NCI-H1436 treated with DMSO at 0.1 percent for 48 hours (cell line): ENCODE measurements at places on chromosomes 13 and 19.

DNA sequence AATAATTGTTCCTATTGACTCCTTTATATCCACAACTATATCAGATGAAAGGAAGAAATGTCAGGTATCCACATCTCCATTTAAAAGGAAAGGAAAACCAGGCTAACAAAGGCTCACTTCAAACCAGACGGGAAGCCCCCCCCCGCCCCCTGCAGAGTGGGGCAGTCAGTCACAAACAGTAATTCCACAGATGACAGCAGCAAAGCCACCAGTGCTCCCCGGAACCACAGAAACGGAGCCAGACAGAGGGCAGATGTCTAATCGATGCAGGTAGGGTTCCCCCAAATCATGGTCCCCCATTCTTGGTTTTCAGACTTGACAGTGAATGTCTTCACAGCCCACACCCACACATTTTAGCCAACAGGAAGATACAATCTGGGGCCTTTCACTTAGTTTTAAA lies 100.8 kb downstream of the STK24 start:
- no peak for DNase-seq

DNA sequence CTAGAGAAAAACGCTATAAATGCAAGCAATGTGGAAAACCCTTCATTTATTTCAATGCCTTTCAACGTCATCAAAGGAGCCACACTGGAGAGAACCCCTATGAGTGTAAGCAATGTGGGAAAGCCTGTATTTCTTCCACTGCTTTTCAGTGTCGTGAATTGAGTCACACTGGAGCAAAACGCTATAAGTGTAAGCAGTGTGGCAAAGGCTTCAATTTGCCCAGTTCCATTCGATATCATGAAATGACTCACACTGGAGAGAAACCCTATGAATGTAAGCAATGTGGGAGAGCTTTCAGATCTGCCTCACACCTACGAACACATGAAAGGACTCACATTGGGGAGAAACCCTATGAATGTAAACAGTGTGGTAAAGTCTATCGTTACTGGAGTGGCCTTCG lies 27.4 kb downstream of the ZNF20 start:
- no peak for DNase-seq

DNA sequence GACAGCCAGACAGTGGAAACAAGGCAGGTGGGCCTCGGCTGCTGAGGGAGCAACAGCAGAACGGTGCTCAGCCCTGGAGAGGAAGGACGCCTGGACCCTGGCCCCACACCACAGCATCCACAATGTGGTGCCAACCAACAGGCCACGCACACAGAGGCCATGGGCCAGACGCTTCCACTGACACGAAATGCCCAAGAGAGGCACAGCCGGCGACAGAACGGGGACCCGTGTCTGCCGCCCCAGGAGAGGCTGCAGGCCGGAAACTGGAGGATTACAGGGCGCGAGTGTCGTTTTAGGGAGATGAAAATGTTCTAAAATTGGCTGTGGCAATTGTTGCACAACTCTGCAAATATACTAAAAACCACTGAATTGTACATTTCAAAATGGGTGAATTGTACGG lies 69.7 kb downstream of the RASA3 start:
- no peak for DNase-seq

- no peak for DNase-seq
Measured at GRCh38 chr13:57128909-57129308, 11.8 kb upstream of the PRR20A start.

- no peak for DNase-seq
Measured at GRCh38 chr13:111387026-111387871, 66.8 kb downstream of the TEX29 start.

DNA sequence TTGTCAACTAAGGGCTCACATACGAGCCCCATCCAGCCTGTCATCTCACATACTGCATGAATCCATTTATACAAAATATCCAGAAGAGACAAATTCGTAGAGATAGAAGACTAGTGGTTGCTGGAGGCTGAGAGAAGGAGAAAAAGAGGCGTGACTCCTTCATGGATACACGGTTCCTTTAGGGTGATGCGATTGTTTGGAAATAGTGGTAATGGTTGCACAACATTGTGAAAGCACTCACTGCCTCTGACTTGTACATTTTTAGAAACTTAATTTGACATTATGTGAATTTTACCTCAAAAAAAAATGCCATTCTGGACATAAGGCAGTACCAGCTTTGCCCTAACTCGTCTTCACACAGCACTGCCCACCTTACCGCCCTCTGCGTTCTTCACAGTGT lies 27.3 kb downstream of the IGFL1 start:
- DNase-seq, result no peak

DNA sequence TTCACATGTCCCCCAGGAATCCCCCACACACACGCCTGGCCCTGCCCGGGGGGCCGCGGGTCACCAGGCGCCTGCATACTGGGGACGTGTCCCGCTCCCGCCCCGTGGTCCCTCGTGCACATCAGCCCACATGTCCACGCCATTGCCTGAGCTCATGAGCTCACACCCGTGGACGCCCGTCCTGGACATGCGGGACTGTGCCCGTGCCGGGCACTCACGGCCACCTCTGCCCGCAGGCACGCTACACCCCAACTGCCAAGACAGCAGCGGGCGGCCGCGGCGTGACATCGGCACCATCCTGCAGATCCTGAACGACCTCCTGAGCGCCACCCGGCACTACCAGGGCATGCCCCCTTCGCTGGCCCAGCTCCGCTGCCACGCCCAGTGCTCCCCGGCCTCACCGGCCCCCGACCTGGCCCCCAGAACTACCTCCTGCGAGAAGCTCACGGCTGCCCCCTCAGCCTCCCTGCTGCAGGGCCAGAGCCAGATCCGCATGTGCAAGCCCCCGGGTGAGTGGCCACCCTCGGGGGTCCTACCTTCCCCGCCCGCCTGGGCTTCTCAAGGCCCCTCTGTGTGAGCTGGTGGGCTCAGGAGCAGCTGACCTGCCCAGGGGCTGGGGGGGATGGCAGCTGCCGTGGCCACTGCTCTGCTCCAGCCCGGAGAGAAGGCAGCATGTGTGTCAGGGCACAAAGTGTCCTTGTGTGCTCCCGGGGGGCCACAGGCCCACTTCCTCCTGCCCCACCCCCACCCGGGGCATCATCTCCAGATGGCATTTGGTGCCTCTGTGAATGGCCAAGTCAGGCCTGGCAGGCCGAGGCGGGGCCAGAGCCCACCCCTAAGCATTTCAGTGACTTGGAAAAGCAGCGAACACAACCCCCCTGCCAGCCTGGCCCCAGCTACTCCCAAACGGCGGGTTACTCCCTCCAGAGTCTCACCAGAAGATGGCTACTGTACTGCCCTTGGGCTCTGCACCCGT lies 7.1 kb downstream of the MIDN start:
- no peak for DNase-seq

DNA sequence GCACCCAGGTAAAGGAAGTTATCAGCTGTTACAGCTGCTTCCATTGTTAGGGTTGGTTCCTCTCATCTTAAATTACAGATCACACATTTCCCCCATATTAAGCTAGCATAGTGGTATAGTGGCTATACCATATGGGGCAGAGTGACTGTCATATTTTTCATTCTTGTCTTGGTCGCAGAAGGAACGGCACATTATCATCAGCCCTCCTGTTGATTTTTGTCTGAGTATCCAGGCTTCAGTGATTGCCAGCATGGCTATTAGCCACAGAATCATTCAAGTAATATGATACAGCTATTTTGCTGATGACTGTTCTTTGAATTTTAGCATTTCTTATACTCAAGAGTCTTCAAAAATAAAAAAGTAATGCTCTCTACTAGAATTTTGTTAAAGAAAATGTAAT lies 240.9 kb downstream of the LIG4 start:
- DNase-seq, result peak; percentile 19

- DNase-seq, result no peak
Measured at GRCh38 chr13:24642219-24642618, 38.0 kb upstream of the ATP12A start.

GRCh38 chr19:48985711-48986110 lies 7.4 kb downstream of the GYS1 start:
- DNase-seq, result no peak

DNA sequence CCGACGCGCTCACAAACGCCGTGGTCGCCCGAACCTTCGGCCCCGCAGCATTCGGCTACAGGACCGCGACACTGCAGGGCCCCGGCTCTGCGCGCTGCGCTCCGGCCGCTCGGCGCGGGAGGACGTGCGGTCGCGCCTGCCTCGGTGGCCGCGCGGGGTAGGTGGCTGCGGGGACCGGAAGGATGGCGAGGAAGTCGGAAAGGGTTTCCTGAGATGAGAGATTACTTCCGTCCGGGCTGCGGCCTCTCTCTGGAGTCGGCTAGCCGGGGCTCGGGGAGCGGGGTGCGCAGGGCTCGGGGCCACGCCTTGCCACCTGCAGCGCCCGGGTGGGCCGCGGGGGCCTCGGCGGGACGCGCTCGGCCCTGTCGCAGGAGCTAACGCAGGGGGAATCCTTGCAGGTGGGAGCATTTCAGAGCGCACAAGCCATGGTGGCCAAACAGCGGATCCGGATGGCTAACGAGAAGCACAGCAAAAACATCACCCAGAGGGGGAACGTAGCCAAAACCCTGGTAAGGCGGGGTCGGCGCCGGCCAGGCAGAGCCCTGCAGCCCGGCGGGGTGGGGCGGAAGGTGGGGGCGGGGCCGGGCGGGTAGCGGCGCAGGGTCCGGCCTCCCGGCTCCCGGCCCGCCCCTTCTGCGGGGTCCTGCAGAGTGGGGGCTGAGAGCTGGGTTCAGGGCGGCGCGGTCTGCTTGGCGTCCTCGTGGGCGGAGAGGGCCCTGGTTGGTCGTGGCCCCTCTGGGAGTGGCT lies at the start of gene SERP2:
SERP2 (plus strand) TSS at position 224 of the 747 bp plus-strand sequence; CDS start at position 426, 202 bp downstream.
- no peak for DNase-seq

- DNase-seq, result no peak
Measured at GRCh38 chr19:46475986-46476385, 4.6 kb upstream of the PNMA8A start.

GRCh38 chr13:72145383-72145782 lies 278.4 kb upstream of the DACH1 start:
- DNase-seq, result no peak

DNA sequence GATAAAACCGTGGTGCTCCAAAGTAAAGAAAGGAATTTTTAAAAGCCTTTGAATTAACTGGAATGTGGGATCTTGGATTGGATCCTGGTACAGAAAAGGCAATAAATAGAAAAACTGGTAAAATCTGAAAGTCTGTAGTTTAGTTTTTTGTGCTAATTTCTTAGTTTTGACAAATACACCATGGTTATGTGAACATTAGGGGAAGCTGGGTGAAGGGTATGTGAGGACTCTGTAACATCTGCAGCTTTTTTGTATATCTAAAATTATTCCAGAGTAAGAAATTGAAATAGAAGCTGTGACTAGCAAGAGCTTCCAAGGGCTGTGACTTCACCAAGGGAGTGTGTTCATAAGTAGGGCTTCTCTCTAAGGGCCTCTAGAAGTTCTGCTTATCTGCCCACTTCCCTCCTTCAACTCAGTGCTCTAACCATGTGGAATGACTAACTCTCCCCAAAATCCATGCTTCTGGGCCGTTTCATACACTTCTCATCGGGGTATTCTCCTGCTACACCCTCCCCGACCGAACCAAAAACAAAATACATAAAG lies 26.5 kb downstream of the ARHGAP35 start:
- DNase-seq, result no peak

DNA sequence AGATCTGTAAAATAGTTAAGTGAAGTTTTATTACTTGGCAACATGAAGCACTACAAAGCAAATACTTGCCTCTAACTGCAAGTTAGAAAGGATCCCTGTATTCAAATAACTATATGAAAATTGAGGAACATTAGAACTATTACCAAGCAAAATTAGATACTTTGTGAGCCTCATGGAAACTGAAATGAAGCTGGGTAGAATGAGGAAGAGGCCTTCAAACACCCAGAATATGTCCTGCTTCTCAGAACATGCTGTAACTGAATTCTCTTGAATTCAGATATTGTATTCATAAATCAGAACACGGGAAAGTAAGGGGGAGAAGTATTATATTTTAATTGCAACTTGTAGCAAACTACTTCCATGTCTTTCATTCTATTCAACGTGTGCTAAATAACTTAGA lies 947.9 kb downstream of the PCDH17 start:
- DNase-seq, result no peak

- no peak for DNase-seq
Measured at GRCh38 chr13:28117689-28118377, 17.5 kb upstream of the FLT3 start.

GRCh38 chr19:38774181-38774950 lies 1.0 kb upstream of the LGALS7 start:
- no peak for DNase-seq

- no peak for DNase-seq
Measured at GRCh38 chr13:64688893-64689677, 2541.1 kb downstream of the PCDH9 start.

- DNase-seq, result no peak
Measured at GRCh38 chr19:52211203-52211602, 21.4 kb downstream of the PPP2R1A start.

DNA sequence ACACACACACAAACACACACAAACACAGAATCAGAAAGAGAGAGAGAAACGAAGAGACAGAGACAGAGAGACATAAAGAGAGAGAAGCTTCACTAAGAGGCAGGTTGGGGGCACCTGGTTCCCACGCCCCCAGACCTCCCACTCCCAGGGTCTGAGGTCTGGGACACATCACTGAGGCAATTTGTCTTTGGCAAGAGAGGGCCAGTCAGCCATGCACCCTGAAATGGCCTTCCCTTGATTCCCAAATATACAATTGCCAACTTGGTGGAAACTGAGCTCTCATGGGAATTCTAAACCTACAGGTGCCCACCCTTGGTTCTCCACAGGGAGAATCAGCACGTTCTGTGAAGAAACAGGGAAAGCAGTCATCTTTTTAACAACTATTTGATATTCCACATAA lies 79.5 kb downstream of the COL4A1 start:
- DNase-seq, result no peak

DNA sequence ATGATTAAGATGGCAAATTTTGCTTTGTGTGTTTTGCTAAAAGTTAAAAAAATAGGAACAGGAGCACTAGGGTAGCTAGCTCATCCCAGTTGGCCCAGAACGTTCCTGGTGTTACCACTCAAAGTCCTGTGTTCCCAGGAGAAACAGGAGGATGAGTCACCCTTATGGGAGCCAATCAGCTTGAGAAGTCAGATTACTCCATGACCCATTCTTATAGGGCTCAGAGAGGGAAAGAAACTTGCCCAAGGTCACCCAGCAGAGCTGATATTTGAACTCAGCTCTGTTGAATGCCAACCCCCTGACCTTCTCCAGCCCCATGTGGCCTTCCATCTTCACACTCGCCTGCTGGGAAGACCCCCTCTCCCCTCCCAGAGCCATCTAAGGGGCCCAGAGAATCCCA lies 13.0 kb downstream of the NMRK2 start:
- DNase-seq, result no peak

- no peak for DNase-seq
Measured at GRCh38 chr19:5719274-5719960, 529 bp downstream of the LONP1 start.

GRCh38 chr19:43148233-43148632 lies 38.1 kb downstream of the PSG5 start:
- no peak for DNase-seq

- no peak for DNase-seq
Measured at GRCh38 chr19:52963247-52963618, 552 bp upstream of the ZNF816 start.
